ENCODE measurements at places on chromosomes 2 and 18.

DNA sequence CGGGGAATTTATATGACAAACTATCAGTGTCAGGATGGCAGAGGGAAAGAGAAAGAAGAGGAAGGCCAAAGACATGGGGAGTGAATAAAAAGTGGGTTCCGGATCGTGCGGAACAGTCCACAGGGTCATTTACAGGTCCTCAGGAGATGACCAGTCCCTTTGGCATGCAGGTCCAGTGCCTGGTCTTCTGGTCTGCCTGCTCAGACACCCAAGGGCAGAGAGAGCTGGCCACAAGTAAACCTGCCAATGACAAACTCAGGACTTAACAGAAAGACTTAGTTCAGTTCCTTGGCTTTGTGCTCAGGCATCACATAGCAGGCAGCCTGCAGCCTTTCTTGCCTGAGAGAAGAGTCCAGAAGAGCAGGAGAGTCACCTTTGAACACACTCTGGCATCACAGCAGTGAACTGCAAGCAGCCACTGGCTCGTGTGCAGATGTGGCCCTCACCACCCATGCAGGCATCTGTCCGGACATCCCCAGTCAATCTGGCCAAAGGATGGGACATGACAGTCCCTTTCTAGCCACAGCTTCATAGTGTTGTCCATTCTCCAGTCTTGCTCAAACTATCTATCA lies 14.0 kb downstream of the TMEM127 start:
- DNase-seq = no peak

- no peak for DNase-seq
Observed at GRCh38 chr18:6569813-6570212, 155.1 kb upstream of the L3MBTL4 start.

GRCh38 chr2:88168386-88168785 lies 1.8 kb upstream of the THNSL2 start:
- no peak for DNase-seq

GRCh38 chr18:11526675-11527074 lies 82.7 kb upstream of the SLC35G4 start:
- no peak for DNase-seq

DNA sequence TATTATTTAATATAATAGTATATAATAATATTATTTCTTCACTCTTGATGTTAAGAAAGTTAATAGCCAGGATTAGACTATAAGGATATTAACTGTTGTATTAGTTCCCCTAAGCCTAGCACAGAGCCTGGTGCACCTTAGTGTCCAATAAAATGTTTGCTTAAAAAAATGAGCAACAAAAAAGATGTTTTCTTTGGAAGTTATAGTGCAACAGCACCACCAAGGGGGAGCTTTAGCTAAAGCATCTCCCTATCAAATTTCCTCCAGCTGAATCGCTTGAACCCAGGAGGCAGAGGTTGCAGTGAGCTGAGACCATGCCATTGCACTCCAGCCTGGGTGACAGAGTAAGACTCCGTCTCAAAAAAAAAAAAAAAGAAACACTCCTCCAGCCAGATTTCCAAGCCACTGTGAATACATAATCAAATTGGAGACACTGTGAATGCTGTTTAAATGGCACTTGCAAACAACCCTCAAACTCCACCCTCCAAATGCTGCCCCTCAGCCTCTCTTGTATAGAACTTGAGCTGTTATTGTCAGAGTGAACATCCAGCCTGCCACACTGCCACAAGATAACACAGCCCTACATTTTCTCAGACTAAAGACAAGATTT lies 221.9 kb downstream of the DYM start:
- peak; percentile 52 for DNase-seq

- DNase-seq = no peak
Observed at GRCh38 chr2:113240150-113240914, 38.4 kb downstream of the PAX8 start.

DNA sequence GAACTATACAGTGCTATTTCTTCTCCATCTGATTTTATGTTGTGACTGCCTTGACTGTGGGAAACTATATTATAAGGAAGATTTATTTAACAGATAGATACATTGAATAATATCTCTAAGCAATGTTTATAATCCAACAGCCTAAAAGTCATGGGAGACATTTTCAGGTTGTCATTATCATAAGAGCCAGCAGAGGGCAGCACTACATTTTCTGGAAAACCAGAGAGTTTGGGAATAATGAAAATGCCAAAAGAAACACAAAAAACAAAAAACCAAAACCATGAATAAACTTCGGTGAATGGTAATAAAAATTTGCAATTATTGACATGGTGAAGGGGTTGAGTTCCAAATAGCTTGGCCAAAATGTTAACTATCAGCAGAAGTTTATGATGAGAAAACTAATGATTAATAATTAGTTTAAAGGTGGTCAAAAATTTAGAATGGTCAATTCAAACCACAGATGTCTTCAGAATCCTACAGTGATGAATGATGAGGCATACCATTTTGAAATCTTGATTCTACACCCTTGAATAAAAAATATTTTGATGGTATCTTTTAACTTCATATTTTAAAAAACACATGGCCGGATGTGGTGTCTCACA lies 4.7 kb downstream of the EEF1B2 start:
- DNase-seq = no peak

GRCh38 chr2:14577843-14578242 lies 54.7 kb upstream of the LRATD1 start:
- no peak for DNase-seq

DNA sequence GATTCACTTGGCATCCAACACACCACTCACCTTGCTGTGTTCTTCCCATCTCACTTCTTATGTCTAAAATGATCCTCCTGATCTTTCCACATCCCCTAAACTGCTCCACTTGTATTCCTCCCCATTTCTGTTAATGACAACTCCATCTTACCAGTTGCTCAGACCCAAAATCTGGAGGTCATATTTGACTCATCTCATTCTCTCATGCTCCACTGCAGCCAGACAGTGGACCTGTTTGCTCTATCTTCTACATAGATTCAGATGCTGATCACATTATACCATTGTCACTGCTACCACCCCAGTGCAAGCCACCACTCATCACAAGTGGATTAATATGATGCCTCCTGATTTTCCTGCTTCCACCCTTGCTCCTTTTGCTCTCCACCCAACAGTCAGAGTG lies 7.9 kb upstream of the NABP1 start:
- DNase-seq = no peak

GRCh38 chr2:241313543-241314095 lies 1.9 kb downstream of the HDLBP start:
- DNase-seq = no peak

- no peak for DNase-seq
Observed at GRCh38 chr2:204542982-204543608, 2.2 kb upstream of the PARD3B start.

GRCh38 chr2:224958873-224959272 lies 83.4 kb downstream of the DOCK10 start:
- no peak for DNase-seq

GRCh38 chr2:240703417-240704341 lies 12.0 kb downstream of the AQP12A start:
- DNase-seq = no peak

- DNase-seq = no peak
Observed at GRCh38 chr2:197011021-197011417, 84.5 kb upstream of the PGAP1 start.

- DNase-seq = no peak
Observed at GRCh38 chr2:159046966-159047365, 78.5 kb downstream of the TANC1 start.

GRCh38 chr2:176650838-176651555 lies 381.8 kb downstream of the MTX2 start:
- no peak for DNase-seq

GRCh38 chr2:20052861-20053281 lies 1.4 kb upstream of the LAPTM4A start:
- peak; percentile 57 for DNase-seq

GRCh38 chr2:11872247-11872947 lies 126.0 kb downstream of the LPIN1 start:
- no peak for DNase-seq

DNA sequence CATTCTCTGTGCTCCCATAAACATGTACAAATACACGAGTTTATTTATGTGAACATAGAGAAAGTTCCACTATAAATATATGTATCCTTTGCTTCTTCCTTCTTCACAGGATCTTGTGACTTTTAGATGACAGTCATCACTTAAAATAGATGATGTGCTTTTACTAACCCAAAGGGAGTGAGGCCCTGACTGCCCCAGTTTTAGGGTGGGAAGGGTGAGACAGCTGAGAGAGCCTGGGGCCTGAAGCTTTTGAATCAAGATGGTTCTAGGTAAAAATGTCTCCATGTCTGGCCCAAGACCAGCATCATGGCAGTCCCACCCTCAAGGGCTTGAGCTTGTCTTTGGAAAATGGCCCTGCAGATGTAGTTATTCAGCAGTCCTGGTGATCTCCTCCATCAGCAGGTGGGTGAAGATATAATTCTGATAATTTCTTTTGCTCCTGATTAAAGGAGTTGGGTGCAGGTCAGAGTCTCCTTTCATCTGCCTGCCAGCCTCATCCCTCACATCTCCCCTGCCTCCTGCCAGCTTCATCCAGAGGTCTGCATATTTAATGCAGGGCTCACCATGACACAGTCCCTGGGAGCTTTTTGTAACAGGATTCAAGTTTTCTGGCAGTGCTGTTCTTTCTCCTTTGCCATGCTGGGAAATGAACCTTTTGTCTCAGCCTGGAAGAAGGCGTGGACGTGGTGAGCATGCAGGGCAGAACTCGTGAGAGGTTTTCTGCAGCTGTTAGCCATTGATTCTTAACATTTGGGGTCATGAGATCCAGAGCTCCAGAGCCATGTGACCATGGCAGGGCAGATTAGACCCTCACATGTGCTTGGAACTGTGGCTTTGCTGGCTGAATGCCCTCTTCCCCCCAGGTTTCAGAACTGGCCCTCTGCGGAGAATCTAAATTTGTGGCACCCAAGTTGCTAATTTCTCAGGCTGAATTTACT lies 2.7 kb downstream of the HRH4 start:
- DNase-seq = no peak

DNA sequence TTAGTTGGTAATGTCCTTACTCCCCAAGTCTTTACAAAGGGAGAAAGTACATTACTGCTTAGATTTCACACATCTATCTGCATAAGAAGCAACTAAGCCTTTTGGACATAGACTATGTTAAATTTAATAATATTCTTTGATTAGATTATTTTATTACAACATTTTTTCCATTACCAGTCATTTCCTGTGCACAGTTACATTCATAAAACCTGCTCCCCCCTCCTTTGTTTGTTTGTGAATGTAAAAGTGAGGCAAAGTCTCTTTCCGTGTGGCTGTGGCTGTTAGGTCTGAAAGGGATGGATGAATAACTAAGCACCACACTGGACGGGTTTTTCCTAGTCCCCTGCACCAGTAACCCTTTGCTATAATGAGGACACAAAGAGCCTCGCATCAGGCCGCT lies 9.6 kb downstream of the PTGR3 start:
- no peak for DNase-seq
